Large intestine (tissue), 12 donors: ENCODE measurements at places on chromosomes 3 and 15. TPM values are rescaled to one million over a fixed set of nuclear protein-coding genes. Genes with fewer than 3 reads are reported as not detected.

Gene BNC1
- 4.2 TPM for polyA plus RNA-seq

- no peak for DNase-seq
- H3K36me3 ChIP-seq = no peaks in the 10 kb centered on the region
- no peak overlapping the region for H3K27ac ChIP-seq
- no peak overlapping the region for H3K4me3 ChIP-seq
- H3K27me3 ChIP-seq = no peaks in the 10 kb centered on the region
- H3K4me1 ChIP-seq = no peaks in the 10 kb centered on the region
Measured at GRCh38 chr3:23567917-23568316, 237.8 kb upstream of the UBE2E1 start.

Gene SIAH2
- polyA plus RNA-seq = 19.7 TPM

GRCh38 chr15:48842501-48842900, 31.6 kb upstream of the CEP152 start:
- no peaks in the 10 kb centered on the region for H3K36me3 ChIP-seq
- H3K4me1 ChIP-seq = no peaks in the 10 kb centered on the region
- DNase-seq = no peak
- no peak overlapping the region for H3K27ac ChIP-seq
- no peak overlapping the region for H3K4me3 ChIP-seq
- no peaks in the 10 kb centered on the region for H3K27me3 ChIP-seq

Gene CCDC33
- 2.2 TPM for polyA plus RNA-seq

DNA sequence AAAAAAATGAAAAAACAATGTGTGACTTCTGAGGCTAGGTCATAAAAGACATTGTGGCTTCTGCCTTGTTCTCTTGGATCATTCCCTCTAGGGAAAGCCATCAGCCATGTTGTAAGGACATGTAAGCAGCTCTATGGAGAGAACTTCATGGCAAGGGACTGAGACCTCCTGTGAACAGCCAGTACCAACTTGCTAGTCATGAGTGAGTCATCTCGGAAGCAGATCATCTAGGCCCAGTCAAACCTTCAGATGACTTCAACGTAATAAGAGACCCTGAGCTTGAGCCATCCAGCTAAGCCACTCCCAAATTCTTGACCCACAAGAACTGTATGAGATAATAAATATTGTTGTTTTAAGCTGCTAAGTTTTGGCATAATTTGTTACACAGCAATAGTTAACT, 4.9 kb downstream of the MON1A start:
- H3K27ac ChIP-seq = no peak overlapping the region
- no peak for DNase-seq
- peaks cover 33% of the 10 kb centered on the region for H3K4me1 ChIP-seq
- H3K27me3 ChIP-seq = no peaks in the 10 kb centered on the region
- H3K36me3 ChIP-seq = peaks cover 2% of the 10 kb centered on the region
- no peak overlapping the region for H3K4me3 ChIP-seq

GRCh38 chr3:73552700-73553099, 72.0 kb downstream of the PDZRN3 start:
- no peak overlapping the region for H3K4me3 ChIP-seq
- DNase-seq = no peak
- no peak overlapping the region for H3K27ac ChIP-seq
- H3K4me1 ChIP-seq = peaks cover 23% of the 10 kb centered on the region

- DNase-seq = peak; percentile 65
- peaks cover 17% of the 10 kb centered on the region for H3K4me1 ChIP-seq
- H3K36me3 ChIP-seq = no peaks in the 10 kb centered on the region
- no peak overlapping the region for H3K4me3 ChIP-seq
Measured at GRCh38 chr3:95511828-95512227, 1302.6 kb upstream of the EPHA6 start.

- no peak overlapping the region for H3K4me3 ChIP-seq
- H3K4me1 ChIP-seq = no peaks in the 10 kb centered on the region
- DNase-seq = no peak
- H3K27ac ChIP-seq = no peak overlapping the region
- peaks cover 53% of the 10 kb centered on the region for H3K36me3 ChIP-seq
- no peaks in the 10 kb centered on the region for H3K27me3 ChIP-seq
Measured at GRCh38 chr3:47715928-47716327, 65.8 kb downstream of the SMARCC1 start.

DNA sequence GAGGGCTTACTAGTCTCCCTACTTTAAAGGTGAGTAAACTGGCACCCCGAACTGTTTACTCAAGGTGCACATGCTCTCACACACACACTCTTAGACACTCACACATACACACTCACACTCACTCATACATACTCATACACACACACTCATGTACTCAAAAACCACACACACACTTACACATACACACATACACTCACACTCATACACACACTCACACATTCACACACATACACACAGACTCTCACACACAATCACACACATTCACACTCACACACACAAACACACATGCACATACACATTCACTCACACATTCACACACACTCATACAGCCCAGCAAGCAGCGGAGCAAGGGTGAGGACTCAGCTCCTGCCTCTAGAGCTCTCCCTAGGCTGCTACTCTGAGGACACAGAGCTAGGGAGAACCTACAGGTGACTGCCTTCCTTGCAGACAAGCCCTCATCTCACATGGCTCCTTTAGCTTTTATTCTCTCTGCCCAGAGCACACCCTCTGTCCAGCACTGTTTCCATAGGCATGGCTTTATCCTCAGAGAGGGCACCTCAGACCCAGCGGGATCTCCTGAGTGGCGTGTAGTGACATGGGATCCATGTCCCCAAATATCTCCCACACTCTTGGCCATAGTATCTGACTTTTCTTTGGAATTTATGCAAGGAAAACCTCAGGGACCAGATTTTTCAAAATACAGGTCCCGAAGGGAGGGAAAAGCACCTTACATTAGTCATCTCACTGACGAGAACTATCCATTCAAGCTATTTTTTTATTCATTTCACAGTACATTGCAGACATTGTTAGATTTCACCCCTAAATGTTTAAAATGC, 26.2 kb upstream of the ATG7 start:
- H3K4me1 ChIP-seq = no peaks in the 10 kb centered on the region
- no peak overlapping the region for H3K27ac ChIP-seq
- H3K27me3 ChIP-seq = no peaks in the 10 kb centered on the region
- no peak for DNase-seq
- H3K4me3 ChIP-seq = no peak overlapping the region
- no peaks in the 10 kb centered on the region for H3K36me3 ChIP-seq

- peak overlapping the region; percentile 78 for H3K27ac ChIP-seq
- peak; percentile 51 for DNase-seq
- no peak overlapping the region for H3K4me3 ChIP-seq
- H3K4me1 ChIP-seq = peaks cover 34% of the 10 kb centered on the region
- H3K27me3 ChIP-seq = no peaks in the 10 kb centered on the region
Measured at GRCh38 chr3:100073714-100074307, 40.5 kb downstream of the FILIP1L start.

Gene FBXO40
- polyA plus RNA-seq = not detected

Gene NPAP1
- 0.36 TPM for polyA plus RNA-seq

GRCh38 chr15:48178648-48178931, 495 bp upstream of the MYEF2 start:
- peak overlapping the region; percentile 54 for H3K4me3 ChIP-seq
- DNase-seq = no peak
- H3K27me3 ChIP-seq = peaks cover 8% of the 10 kb centered on the region
- no peak overlapping the region for H3K27ac ChIP-seq
- no peaks in the 10 kb centered on the region for H3K36me3 ChIP-seq

Gene PRRT3
- polyA plus RNA-seq = 1.8 TPM

GRCh38 chr3:48236531-48236930, 4.4 kb upstream of the ZNF589 start:
- no peak for DNase-seq
- no peaks in the 10 kb centered on the region for H3K36me3 ChIP-seq
- no peaks in the 10 kb centered on the region for H3K27me3 ChIP-seq
- H3K4me3 ChIP-seq = no peak overlapping the region
- H3K27ac ChIP-seq = no peak overlapping the region

- peak; percentile 65 for DNase-seq
- no peaks in the 10 kb centered on the region for H3K36me3 ChIP-seq
- H3K27me3 ChIP-seq = no peaks in the 10 kb centered on the region
- peak overlapping the region; percentile 93 for H3K27ac ChIP-seq
- H3K4me3 ChIP-seq = peak overlapping the region; percentile 12
Measured at GRCh38 chr3:192887701-192888100, 30.0 kb downstream of the MB21D2 start.

- no peaks in the 10 kb centered on the region for H3K27me3 ChIP-seq
- H3K4me3 ChIP-seq = no peak overlapping the region
- peak; percentile 30 for DNase-seq
Measured at GRCh38 chr3:128385080-128385832, 81.4 kb downstream of the DNAJB8 start.

DNA sequence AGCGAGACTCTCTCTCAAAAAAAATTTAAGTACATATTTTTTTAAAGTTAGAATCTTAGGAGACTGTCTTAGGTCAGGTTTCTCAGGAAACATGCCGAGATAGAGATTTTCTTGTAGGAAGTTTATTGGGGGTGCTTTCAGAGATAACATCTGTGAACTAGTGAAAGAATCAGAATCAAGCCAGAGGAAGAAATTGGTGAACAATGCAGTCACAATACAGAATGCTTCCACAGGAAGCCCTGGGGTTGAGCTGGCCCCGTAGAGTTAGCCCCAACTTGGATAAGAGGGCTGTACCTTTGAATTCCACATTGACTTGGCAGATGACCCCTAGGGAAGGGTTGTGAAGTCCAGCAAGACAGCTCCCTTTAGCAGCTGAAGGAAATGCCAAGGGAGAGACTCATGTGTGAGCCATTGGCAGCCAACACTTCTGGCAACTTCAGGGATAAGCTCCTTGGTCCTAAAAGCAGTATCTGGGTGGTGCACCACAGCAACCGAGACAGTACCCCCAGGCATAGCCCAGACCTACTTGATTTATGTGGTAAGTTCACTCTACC, 7.1 kb upstream of the PLCB2 start:
- no peaks in the 10 kb centered on the region for H3K4me1 ChIP-seq
- DNase-seq = no peak
- H3K4me3 ChIP-seq = no peak overlapping the region
- no peak overlapping the region for H3K27ac ChIP-seq

GRCh38 chr3:67870477-67870876, 216.1 kb upstream of the SUCLG2 start:
- H3K4me3 ChIP-seq = no peak overlapping the region
- no peaks in the 10 kb centered on the region for H3K36me3 ChIP-seq
- no peak for DNase-seq
- no peaks in the 10 kb centered on the region for H3K4me1 ChIP-seq

Gene SPINT1
- 166 TPM for polyA plus RNA-seq

- H3K4me1 ChIP-seq = no peaks in the 10 kb centered on the region
- H3K27ac ChIP-seq = no peak overlapping the region
- no peak overlapping the region for H3K4me3 ChIP-seq
- H3K36me3 ChIP-seq = no peaks in the 10 kb centered on the region
Measured at GRCh38 chr3:57118254-57118653, 46.9 kb downstream of the IL17RD start.

Gene MINAR1
- 0.99 TPM for polyA plus RNA-seq

- DNase-seq = no peak
- H3K27me3 ChIP-seq = no peaks in the 10 kb centered on the region
- H3K27ac ChIP-seq = no peak overlapping the region
Measured at GRCh38 chr15:88987934-88988671, 74.9 kb upstream of the MFGE8 start.

- no peaks in the 10 kb centered on the region for H3K4me1 ChIP-seq
- no peak overlapping the region for H3K27ac ChIP-seq
- no peak overlapping the region for H3K4me3 ChIP-seq
- H3K36me3 ChIP-seq = no peaks in the 10 kb centered on the region
Measured at GRCh38 chr3:156214676-156215075, 94.3 kb downstream of the KCNAB1 start.
